Caki2 (cell line): ENCODE measurements at places on chromosomes 2 and 18.

DNA sequence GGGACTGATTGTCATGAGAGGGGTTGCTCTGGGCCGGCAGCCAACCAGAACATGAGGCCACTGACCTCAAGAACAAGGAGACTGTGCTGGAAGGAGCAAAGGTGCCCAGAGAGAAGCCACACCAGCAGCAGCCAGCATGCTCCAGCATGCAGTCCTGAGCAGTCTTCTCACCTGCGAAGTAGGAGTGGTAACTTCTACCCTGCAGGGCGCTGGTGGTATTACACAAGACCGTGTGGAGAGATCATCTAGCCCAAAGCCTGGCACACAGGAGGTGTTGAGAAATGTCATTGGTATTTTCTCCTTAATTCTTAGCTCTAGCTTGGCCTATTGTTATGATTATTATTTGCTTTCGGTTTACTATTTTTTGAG is 132.7 kb downstream of the TSN start:
- no peak for DNase-seq

- no peak for DNase-seq
Observed at GRCh38 chr2:206240327-206240726, 34.1 kb upstream of the ZDBF2 start.

DNA sequence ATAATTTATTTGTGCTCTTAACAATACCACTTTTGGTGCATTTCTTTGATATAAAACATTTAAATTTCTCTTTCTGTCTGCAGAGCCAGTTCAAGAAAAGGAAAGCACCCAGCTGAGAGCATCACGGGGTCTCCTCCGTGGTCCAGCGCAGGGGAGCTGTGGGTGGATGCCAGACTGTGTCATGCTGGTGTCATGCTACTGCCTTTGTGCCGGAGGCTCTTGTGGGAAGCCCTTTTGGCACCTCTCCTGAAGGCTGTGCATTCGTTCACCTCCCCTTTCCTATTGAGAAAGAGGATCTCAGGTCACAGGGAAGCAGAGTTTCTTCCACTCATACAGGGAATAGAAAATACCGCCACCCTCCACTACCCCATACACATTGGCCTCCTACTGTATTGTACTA is 450.4 kb downstream of the GALR1 start:
- DNase-seq, result no peak

- DNase-seq, result no peak
Observed at GRCh38 chr2:123035541-123035940, 989.5 kb upstream of the CNTNAP5 start.

DNA sequence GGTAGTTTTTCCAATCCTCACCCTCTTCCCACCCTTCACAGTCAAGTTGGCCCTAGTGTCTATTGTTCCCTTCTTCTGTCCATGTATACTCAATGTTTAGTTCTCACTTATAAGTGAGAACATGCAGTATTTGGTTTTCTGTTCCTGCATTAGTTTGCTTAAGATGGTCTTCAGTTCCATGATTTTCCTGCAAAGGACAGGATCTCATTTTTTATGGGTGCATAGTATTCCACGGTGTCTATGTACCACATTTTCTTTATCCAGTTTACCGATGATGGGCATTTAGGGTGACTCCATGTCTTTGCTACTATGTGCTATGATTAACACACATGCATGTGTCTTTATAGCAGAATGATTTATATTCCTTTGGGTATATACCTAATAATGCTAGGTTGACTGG is 104.4 kb downstream of the STRN start:
- DNase-seq, result no peak

DNA sequence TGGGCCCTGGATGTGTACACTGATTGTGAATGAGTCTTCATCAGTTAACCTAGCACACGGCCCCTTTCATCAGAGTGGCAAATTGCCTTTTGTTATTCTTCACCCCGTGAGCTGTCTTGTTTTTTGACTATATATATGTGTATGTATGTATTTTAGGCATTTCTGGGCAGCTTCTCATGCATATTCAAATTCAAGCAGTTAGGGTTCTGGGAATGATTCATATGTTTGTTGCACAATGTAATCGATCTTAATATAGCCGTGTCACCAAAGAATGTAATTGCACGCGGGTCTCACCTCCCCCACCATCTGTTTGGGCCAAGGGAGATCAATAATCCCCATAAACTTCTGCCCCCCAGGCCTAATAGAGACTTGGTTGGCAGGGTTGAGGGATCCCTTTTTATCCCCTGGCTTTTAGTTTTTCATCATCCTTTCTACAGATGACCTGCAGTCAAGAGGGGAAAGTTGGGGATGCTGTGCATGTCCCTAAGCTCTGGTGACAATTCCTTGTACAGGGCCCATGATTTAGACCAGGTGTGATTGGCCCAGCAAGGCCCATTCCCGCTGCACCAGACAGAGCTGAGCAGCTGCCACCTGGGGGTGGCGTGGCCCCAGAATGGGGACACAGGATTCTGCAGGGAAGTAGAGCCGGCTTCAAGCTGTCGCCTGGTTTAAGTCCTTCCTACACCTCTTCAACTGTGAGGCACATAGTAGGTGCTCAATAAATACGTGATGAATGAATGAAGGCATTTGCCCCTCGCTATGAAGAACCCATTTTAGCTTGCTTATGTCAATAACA is 19.2 kb downstream of the KCNF1 start:
- DNase-seq, result no peak

- no peak for DNase-seq
Observed at GRCh38 chr18:45413180-45413836, 202.0 kb upstream of the SLC14A2 start.

- no peak for DNase-seq
Observed at GRCh38 chr2:27133195-27133875, 1.1 kb downstream of the PREB start.

DNA sequence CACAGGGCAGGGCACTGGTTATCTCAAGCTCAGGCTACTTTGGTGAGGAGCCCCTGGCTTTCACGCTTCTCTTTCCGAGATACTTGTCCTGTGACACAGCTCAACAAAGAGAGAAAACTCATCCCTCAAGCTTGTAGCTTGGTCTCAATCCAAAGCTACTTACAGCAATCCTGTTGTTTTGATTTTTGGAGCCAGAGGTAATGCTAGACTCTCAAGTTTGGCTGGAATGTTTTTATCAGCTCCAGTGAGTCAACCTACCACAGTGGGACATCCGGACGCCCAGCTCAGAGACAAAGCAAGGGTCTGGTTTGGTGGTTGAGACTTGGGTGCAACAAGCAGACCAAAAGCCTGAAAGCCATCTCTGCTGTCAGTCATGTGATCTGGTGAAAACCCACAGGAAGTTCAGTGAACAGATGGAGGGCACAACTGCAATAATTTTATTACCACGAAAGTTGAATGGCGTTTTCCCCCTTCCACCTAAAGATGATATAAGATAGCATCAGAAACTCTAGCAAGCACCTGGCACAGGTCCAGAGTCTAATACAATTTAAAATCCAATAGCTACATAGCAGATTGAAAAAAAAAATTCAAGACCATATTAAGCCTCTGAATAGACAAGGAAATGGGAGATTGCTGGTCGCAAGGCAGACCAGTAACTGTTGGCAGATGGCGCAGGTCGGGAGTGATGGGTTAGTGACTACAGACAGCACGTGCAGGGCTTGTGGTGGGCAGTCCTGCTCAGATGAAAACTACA is 102.3 kb upstream of the SMAD7 start:
- no peak for DNase-seq
